ENCODE measurements at places on chromosomes 16 and 17.

DNA sequence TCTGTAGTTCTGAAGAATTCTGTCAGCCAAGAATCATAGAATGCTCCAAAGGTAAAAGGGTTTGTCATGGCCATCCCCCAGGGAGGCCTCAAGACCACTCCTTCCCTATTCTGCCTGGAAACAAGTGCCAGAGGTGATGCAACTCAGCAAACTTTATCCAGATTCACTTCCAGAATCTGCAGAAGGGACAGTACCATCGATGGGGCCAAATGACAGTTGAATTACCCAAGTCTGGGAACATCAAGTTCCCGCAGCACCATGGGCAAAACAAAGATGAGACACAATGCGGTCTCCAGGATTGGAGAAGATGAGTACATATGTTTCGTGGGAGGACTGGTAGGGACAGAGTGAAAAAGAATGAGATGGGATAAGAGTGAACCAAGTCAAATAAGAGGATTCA is 13.7 kb upstream of the TAT start:
- no peak for DNase-seq

DNA sequence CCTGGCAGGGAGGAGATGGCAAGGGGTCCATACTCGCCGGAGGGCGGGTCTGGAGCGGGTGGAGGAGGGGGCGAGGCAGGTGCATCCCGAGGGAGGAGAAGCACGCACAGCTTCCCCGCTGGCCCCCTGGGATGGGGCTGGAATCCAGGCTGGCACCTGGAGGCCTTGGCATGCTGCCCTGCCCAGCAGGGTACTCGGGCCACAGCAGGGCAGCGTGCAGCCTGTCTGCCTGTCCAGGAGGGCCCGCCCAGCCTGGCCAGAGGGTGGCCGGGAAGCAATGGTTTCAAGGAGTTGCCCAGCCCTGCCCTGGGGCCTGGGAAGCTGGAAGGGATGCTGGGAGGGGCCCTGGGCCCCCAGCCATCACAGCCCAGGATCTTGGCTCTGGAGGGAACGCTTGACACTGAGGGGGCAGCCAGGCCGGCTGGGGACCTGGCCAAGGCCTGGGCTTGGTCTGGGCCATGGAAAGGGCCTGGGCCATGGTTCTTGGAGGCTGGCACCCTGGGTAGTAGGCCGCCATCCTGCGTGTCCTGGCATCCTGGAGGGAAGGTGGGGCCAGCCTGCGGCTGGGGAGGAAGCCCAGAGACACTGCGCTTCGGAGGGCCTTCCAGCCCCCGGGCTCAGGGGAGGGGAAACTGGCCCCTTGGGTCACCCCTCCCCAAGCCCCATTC is 1.1 kb downstream of the GLIS2 start:
- peak; percentile 74 for DNase-seq

- DNase-seq, result peak; percentile 35
These were observed 26.2 kb downstream of the TNFRSF13B start for GRCh38 chr17:16945663-16946218.

DNA sequence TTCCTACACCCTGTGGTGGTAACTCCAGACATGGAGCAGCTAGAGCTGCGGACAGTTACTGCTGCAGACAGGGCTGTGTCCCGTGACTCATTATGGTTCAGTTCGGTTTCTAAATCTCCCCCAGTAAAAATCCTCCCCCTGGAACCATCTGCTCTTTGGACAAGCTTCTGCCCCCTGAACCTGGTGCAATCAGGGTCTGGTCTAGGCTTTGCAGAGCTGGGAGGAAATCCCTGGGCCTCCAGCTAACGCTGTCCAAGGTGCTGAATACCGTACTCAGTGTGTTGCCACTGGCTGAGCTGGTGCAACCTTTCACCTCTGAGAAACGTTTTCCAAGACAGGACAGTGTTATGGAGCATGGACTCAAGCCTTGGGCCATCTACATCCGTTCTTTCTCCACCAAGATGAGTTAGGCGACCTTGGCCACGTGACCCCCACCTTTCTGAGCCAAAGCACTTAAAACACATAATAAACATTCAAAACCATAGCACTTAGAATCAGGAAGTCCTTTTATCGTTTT is 142.0 kb downstream of the CPPED1 start:
- no peak for DNase-seq

GRCh38 chr16:68368301-68368888 is 57.6 kb downstream of the PRMT7 start:
- peak; percentile 74 for DNase-seq

All from SK-N-SH (cell line).